Activated CD4-positive, alpha-beta T cell treated with anti-CD3 and anti-CD28 coated beads, Interleukin-2, amount 10 ng/mL, durations not matched to agents 24 days and 14 days (primary cell): ENCODE measurements at places on chromosomes 1 and 21. TPM values are rescaled to one million over a fixed set of nuclear protein-coding genes. Genes with fewer than 3 reads are reported as not detected.

DNA sequence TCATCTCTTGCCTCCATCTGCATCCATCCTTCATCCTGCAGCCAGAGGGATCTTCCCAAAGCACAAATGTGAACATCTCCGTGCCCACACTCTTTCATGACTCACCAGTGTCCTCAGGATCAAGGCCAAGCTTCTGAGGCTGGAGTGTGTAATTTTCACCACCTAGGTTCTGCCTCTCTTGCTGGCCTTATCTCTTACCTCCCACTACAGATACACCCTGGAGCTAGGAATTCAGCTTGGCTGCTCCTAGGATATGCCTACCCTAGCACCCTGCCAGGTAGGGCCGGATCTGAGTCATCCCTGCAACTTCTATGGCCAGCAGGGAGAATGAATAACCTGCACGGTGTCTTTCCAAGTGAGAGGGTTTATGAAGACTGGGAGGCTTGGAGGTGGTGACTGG, 208.7 kb upstream of the CSF3R start:
- no peak for DNase-seq

Gene FCAMR
- not detected in 2 replicates for total RNA-seq

GRCh38 chr21:34035619-34036354, 37.6 kb upstream of the MRPS6 start:
- no peak for DNase-seq

Gene GPR25
- total RNA-seq: not detected in 2 replicates

Gene FMOD
- 1.4 and 1.9 TPM in 2 replicates for total RNA-seq

- peak; percentile 13 for DNase-seq
These were observed 80.3 kb downstream of the SDCCAG8 start for GRCh38 chr1:243336163-243336562.

DNA sequence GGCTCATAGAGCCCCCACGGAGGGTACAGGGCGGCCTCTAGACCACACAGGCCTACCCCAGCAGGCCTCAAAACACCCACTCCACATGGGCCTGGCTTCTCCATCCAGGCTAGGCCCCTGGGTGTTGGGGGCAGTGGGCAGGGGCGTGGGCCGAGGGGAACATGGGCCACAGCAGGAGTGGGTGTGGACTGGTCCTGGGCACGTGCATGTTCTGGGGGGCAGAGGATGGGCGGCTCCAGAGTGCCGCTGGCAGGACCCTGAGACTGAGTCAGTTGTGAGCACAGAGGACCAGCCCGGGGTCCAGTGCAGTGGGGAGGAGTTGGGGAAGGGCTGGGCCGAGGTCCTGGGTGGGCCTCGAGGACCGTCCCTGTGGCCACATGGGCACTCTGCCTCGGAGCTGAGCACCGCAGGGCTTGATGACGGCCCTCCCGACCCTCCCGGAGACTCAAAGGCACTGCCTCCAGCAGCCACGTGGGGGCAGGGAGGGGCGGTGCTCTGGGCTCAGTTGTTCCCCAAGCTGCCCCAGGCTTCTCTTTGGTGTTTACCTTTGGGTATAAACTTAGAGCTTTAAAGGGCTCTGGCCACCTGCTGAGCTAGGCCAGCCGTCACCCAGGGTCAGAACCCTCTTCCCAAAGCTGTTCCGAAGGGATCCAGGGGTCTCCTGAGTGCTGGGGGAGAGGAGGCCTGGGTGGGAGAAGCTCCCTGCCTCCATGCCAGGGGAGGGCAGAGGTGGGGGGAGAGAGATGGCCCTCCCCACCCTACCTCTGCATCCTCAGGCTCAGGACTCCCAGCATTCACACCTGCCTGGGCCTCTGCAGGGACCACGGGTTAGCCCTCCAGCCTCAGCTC, 79.9 kb downstream of the MORN1 start:
- DNase-seq: peak; percentile 82

DNA sequence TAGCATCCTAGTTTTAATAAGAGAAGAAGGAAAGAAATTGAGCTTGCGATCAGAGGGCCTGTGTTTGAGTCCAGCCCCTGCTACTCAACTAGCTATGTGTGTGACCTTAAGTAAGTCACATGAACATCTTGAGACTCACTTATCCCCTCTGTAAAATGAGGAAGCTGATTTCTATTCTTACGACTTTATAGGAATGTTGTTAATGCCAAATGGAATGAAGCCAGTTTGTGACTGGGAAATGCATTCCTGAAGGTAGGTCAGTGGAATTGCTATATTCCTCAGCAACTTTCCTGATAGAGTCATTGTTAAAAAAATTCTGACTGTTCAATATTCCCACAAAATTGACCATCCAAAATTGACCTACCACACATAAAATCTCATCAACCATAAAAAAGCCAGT, 14.9 kb downstream of the FASLG start:
- no peak for DNase-seq

GRCh38 chr1:167748906-167749305, 27.1 kb downstream of the MPZL1 start:
- no peak for DNase-seq

Gene CFAP107
- total RNA-seq: not detected in 2 replicates

- no peak for DNase-seq
These were observed 15.7 kb downstream of the PTCH2 start for GRCh38 chr1:44827197-44828002.

Gene DFFA
- total RNA-seq: 57.4 and 58.2 TPM in 2 replicates

DNA sequence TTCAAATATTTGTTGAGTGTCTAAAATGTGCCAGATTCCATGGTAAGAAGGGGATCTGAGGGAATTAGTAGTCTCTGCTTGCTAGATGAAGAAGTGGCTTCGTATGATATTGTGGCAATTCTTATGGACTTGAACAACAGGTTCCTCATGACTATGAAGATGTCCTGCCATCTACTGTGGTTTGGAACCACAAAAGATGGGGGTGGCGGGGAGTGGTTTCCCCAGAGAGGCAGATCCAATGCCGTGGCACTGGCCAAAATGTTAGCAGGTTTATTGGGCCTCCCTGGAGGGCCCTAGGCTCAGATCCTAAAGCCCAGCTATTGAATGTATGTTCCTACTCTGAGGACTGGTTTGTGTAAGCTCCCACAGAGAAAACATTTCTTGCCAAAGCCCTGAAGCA, 120.8 kb downstream of the RGS2 start:
- no peak for DNase-seq

GRCh38 chr1:174364996-174365736, 82.6 kb upstream of the GPR52 start:
- DNase-seq: no peak

DNA sequence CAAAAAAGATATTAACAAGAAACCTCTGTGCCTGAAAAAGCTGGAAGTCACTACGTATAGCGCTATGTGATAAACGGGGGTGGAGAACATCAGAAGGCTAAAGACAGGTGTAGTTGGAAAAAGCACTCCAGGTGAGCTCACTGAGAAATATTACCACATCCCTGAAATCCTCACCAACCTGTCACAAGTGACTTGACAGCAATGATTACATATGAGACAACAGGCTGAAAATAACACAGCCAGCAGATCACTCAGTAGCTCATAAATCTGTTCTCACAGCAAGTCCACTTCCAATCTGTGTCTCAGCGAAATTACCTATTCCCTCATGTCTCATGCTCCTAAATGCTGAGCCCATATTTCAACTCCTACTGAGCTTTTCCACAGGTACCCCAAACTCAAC, 120.5 kb downstream of the UBR4 start:
- no peak for DNase-seq

GRCh38 chr1:201471772-201472171, 2.8 kb upstream of the PHLDA3 start:
- DNase-seq: no peak

DNA sequence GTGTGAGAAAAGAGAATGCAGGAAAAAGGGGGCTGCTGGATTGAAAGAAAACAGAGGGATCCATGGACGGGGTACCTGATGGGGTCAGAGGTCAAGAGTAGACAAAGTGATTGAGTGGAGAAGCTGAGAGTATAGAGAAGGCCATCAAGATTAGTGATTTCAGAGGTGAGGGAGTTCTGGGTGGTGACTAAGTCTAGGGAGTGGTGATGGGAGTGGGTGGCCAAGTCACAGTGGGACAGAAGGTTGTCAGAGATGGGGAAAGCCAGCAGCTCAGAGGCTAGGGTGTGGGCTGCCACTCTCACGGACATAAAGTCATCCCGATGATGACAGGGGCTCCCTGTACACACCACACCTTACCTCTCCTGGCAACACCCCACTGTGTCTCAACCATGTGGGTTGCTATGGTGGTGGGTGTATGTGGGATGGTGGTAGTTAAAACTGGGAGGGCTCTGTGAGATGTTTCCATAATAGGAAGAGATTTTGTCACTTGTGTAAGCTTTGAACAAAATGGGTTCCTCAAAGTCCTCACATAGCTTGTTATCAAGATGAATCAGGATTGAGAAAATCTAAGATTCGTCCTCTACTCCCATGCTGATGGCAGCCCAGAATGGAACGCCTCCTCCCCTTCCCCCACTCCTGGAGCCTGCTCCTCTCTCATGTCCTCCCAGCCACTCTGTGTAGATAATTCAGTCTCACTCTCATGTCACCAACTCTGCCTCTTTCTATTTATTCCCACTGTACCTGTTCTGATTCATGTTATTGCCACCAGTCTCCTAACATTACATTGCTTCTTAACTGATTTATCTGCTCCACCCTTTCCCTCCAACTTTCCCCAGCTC, 20.3 kb upstream of the CSF1 start:
- no peak for DNase-seq

- DNase-seq: no peak
These were observed 105.2 kb downstream of the PCP4 start for GRCh38 chr21:39972471-39972870.

- DNase-seq: no peak
These were observed 29.6 kb downstream of the ACOT11 start for GRCh38 chr1:54577612-54578011.

DNA sequence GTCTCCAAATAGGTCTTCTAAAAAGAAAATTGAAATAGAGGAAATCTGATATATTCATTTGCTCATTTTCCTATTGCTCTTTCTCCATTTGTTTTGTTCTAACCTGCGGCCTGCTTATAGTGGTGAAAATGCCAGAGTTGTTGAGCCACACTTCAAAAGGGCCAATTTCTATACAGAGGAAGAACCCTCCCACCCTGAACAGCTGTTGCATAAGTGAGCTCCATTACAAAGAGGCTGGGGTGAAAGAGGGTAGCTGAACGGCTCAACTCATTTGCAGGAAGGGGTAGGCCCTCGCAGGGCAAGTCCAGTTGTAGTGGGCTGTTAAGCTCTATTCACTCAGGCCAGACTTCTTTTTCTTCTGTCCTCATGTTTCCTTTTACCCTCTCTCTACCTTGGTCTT, 8.8 kb downstream of the ADCY10 start:
- DNase-seq: peak; percentile 44

Gene CNKSR1
- total RNA-seq: 4.0 and 6.2 TPM in 2 replicates

- DNase-seq: peak; percentile 53
These were observed 1.8 kb downstream of the EYA3 start for GRCh38 chr1:28086651-28087050.

Gene HSD3B2
- not detected in 2 replicates for total RNA-seq

- no peak for DNase-seq
These were observed 37.0 kb upstream of the PUM1 start for GRCh38 chr1:31102501-31102950.

Gene SLC9C2
- not detected in 2 replicates for total RNA-seq

Gene HES3
- not detected in 2 replicates for total RNA-seq

DNA sequence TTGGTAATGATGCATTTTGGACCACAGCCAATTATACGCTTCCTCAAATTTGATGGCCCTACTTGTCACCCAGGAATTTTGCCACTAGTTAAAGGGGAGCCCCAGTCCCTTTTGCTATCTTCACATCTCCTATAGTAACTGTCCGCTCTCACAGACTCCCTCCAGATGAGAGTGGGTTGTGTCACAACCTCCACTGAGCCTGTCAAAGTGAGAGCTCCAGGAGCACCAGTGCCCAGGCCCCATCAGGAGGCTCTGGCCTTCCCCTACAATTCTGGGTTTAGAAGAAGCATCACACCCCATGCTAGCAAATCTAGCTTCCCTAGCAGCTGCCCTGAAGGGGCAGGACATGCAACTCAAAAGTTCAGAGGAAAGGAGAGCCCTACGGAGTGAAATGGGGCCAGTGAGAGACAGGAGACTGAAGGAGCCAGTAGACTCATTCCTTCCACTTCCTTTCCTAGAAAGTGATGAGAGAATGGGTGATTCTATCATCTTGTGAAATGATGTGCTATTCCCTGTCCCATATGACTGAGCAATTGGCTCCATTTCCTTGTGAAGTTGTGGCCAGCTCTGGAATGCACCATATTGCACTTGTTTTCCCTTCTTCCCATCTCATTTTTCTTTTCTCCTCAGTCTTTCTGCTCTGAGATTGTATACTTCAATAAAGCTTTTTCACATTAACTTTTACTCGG, 541.3 kb downstream of the DPYD start:
- DNase-seq: no peak

- no peak for DNase-seq
These were observed 738.4 kb downstream of the MATN1 start for GRCh38 chr1:29984862-29985605.

- no peak for DNase-seq
These were observed 377.0 kb downstream of the PTPRC start for GRCh38 chr1:199015799-199016198.

Gene ZBTB48
- 32.9 and 37.8 TPM in 2 replicates for total RNA-seq

- no peak for DNase-seq
These were observed 166.4 kb downstream of the RUNX1 start for GRCh38 chr21:34882719-34883131.

Gene C1QB
- not detected in 2 replicates for total RNA-seq

- no peak for DNase-seq
These were observed 2.5 kb upstream of the KPNA6 start for GRCh38 chr1:32105338-32105737.

DNA sequence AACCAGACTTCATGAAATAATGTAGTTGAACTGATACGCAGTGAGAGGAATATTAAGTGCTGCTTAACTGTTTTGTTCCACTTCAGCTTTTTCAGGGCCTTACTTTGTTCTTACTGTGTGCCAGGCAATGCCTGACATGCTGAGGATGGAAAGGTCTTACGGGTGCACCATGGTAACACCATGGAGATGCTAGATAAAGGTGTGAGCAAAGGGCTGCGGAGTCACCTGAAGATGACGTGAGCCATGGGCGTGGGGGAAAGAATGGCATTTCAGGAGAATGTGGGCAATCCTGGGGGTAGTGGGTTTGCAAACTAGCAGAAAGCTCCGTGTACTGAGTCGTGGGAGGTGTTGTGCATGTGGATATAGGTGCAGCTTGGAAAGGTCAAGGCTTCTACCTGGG, 27.3 kb downstream of the MAN1C1 start:
- no peak for DNase-seq

Gene GRIK1
- not detected in 2 replicates for total RNA-seq
